ENCODE measurements at places on chromosomes 5 and 9.

GRCh38 chr9:5800969-5801738, 31.8 kb downstream of the ERMP1 start:
- DNase-seq: no peak

DNA sequence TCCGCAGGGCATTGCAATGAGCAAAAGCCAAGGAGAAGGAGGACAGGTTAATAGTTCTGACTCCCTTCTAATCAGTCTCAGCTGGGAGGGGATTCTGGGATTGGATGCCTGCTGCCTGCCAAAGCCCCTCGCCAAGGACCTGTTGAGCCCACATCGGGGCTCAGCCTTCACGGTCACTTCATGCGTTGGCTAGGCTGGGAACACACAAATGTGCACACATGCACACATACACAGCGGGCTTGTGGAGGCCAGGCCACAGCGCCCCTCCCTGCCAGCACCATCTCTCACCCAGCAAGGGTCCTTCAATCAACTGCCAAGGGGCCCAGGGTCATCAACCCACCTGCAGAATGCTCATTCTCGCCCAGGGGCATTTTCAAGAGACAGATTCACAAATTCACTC, 113.9 kb downstream of the C5orf15 start:
- DNase-seq: no peak

- no peak for DNase-seq
Measured at GRCh38 chr5:3564116-3564515, 31.5 kb upstream of the IRX1 start.

DNA sequence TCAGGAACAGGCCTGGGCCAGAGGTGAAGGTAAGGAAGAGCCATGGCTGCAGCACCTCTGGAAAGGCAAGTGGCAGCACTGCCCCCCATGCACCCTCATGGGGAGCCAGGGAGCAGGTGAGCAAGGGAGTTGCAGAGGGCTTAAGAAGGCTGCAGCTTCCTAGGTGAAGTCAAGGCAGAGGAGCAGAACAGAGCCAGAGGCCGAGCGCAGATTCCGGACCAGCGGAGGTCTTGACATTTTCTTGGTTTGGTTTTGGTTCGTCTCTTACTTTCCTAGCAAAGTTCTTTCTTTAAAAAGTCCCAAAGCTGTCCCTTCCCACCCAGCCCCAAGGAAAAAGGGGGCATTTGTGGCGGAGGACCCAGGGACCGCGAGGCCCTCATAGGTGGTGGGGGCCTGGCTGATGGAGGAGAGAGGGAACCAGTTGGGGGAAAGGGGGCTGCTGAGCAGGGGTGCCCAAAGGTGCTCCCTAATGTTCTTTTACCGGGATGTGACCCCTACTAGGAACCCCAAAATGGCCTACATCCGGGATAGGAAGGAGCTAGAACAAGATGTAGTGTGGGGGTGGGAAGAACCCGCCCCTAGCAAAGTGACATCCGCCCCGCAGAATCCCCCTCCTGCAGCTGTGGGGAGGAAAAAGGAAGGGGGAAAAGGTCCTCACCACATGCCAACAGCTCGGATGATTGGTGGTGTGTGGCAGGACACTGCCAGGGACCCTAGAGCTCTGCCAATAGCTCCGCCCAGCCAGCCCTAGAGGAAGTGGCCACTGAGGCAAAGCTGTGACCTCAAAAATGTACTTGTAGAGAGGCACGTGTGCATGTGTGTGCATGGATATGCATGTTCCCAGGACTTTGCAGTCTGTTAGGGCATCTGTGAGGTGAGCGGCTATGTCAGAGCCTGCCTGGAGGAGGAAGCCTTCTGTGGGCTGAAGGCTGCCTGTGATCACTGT, 914 bp upstream of the CD72 start:
- DNase-seq: peak; percentile 63

DNA sequence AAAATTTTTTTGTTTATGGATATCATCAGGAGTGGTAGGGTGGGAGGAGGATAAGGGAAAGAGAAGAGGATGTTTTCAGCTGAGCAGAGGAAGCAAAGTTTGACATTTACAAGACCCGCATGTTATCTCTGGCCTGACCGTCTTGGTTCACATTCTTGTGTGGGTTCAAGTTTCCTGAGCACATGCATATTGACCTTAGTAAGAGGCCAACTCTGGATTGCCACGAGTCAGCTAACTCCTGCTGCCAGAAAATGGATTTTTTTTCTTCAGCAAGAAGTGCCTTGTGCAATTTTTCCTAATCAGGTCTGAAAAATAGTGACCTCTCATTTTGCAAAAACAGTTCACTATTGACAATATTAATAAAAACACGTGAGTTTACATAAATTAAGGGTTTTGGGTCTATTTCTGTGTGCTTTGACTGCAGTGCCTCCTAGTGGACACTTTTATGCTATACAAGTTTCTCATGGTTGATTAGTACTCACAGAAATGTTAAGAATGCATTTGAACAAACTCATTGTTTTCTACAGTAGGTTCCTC, 27.1 kb upstream of the BASP1 start:
- DNase-seq: no peak

DNA sequence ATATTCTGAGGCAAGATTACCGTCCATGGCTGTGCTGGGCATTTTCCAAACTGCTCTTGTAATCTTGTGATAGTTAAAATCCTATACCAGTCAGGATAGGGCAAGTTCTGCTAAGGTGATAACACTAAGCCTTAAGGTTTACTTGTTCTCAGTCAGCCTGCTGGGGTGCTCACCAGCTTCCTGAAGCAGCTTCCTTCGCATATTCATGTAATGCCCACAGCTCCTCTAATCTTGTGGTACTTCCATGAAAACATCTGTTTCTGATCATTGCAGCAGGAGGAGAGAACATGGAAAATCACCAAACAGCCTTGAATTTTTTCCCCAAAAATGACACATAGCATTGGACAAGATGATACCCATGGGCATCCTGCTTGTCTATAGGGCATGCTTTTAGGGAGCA, 473.2 kb downstream of the MED10 start:
- no peak for DNase-seq

DNA sequence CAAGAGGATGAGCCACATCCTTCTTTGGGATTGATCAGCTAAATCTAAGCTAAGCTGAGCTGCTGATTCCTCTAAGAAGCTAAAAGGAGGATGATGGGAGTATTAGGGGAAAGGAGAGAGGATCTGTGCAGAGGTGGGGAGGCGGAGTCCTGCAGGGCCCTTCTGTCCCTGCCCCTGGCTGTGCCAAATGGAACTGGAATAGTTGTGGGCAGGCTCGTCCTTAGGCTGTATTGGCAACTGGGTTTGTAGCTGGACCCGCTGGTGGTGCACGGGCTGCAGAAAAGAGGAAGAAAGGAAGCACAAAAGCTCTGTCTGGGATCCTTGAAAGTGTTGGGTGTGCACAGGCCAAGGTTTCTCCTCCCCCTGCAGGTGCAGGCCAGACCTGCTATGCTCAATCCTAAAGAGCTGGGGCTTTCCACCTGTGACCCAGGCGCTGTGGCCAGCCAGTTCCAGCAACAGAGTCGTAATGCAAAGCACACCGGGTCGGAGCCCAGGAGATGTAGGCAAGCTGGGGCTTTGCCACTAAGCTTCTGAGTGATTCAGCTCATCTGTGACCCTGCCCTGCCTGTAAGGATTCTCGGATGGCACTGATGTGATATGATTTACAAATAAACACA, 9.8 kb downstream of the CLTB start:
- no peak for DNase-seq

DNA sequence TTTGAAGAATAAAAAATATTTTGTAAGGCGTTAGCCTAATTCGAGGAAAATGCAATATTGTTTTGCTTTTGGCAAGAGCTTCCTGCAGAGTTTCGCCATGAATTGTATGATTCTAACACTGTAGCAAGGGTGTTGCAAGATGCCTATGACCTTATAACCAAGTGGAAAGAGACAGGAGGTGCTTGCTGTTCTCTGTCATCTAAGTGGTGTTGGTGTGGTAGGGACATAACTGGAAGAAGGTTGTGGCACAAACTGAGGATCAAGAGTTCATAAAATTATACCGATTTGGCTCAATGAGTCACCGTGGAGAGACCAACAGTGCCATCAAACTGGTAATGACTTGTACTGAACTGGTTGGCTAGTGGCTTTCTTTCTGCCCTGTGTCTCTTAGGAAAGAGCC, 6.3 kb downstream of the STC2 start:
- DNase-seq: no peak

DNA sequence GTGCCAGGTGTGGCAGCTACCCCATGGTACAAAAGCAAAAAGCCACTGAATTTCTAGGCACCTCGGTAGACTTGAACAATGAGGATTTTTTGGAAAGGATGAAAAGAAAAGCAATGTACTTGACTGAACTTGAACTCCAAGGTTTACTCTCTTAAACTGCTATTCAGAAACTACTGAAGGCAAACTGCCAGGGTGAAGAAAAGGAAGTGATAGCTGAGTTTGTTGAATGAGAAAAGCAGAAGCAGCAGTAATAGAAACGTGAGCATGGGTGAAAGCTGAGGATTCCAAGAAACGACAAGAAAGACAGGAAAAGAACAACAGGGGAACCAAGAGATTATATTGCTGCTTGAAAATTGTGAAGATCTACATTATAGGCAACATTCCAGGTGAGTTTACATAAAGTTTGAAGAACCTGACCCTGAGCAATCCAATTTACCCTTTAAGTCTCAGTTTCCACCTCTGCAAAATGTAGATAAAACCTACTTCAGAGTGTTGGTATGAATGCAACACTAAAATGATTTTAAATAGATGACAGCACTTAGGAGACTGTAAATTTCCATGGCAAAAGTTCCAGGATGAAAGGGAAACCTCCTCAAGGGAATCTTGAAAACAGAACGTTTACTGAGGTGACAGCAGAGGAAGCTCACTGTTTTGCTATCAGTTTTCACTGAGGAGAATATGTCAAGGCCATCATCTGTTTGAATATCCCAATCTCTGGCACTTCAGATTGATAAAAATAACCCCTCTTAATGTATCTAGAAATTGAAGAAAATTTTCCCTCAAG, 245.8 kb downstream of the SPATA31D1 start:
- no peak for DNase-seq

DNA sequence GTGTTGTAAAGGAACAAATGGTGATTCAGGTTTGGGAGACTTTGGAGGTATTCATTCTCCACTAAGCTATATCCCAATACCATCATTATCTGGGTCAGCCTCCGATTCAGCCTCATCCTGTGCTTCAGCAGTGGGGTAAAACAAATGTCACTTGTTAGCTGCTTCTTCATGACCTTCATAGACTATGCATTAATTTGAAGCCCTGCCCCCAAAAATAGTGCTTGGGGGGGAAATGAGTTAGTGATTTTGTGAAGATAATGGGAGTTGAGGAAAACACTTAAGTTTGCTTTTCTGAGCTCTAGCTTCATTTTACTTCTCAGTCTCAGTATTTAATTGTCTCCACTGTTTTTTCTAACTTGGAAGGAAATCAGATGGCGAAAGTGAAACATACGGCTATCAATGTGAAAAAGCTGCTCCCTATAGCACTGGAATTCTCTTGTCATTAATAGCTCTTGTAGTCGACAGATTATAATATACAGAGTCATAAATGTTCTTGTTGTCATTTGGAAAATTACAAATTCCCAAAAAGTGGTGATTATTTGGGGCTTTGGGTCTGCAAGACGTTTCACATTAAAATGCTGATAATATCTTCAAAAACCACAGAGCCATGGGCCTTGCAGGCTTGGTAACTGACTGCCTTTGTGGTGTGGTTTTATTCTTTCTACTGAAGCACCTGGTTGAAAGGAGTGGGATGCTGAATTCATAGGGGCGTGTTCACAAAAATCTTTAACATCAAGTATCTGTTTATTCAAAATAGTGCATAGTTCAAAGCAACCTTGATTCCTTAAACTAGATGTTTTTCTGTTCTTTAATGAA, 40.0 kb downstream of the PIK3R1 start:
- DNase-seq: no peak

DNA sequence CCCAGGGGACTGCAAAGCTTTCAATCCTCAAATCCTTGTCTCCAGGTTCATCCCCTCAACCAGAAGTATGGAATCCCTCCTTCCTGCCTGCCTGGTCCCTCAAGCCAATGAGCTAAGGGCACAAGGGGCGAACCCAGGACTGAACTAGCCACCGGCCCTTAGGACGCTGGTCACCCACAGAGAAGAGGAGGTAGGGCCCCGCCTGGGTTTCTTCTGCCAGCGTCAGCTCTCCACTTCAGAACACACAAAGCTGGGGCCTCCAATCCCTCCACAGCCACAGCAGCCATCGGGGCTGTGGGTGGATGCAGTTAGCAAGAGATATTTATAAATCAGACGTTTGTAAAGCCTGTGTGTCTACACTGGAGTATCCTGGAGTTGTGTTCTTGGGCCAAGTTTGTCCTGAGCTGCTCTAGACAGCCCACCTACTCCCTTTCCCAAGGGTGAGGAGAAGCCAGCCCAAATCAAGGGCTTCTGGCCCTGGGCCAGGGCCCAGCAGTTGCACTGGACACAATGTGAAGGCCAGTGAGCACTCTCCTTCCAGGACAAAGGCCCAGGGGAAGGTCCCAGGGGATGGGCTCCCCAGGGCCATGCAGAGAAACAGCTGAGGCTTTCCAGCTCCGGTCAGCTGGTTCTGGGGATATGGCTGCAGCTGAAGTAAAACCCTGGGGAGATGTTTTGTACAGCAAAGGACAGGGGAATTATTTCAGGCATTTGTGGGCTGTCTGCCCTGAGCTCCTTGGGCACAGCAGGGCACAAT, 18.9 kb downstream of the AMBP start:
- DNase-seq: no peak

DNA sequence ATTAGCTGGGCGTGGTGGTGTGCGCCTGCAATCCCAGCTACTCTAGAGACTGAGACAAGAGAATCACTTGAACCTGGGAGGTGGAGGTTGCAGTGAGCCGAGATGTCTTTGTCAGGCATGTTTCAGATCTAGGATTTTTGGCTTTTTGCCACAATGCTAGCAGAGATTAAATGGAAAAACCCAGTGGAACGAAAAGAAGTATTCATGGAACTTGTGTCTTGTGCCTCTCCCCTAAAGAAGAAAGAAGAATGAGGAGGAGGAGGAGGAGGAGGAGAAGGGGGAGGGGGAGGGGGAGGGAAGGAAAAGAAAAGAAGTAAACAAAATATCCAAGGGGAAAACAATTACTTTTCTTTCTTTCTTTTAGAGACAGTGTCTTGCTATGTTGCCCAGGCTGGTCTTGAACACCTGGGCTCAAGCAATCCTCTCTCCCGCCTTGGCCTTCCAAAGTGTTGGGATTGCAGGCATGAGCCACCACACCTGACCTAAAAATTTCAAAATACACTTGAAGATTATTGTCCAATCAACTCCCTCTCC, 106.0 kb downstream of the ARRDC3 start:
- no peak for DNase-seq

DNA sequence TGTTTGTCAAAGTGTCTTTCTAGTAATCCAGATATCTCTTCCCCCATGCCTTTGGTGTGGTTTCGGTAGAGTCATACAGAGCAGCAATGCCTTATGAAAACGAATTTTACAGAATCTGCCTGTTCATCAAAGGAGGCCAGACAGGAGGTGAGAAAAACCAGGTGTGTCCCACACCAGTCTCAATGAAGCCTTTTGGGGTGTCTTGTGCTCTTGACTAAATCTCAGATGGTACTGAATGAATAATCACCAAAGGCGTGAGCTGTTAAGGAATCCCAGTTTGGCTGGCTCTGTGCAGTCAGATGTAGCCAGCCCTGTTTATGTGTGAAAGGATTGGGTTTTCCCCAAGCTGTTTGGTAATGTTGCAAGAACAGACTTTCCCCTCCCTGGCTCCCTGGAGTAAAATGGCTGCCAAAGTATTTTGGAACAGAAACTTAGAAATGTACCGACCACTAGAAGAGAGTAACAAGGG, 70.8 kb upstream of the CDKN2B start:
- peak; percentile 18 for DNase-seq
